ENCODE measurements at places on chromosomes 5 and 9.
A peak's percentile ranks its signal among the peaks of the same experiment; 100 is the strongest.

- peak; percentile 39 for DNase-seq
These were observed 36.5 kb downstream of the PPIC start for GRCh38 chr5:122999947-123000563.

DNA sequence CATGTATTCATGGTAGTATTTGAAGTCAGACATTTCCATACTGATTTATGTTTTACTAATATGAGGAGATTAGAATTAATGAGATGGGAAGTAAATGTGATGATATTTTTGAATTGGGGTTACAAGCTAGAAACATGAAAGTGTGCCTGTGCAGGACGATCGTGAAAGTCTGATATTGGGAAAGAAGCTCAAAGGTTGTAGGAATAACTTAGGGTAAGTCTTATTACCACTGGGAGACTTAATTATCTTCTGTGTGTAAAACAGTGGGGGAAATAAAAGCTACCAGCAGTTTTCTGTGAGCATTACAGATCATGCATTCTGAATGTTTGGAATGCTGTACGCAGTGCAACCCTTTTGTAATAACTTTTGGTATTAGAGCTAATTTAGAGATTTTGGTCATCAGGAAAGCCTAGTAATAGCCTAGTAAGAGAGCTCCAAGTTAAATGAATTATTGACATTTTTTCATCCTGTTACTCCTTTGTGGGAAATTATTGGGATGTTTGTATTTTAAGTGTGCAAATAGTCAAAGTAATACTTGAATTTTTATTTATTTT lies 153.9 kb downstream of the PCSK5 start:
- DNase-seq, result no peak

DNA sequence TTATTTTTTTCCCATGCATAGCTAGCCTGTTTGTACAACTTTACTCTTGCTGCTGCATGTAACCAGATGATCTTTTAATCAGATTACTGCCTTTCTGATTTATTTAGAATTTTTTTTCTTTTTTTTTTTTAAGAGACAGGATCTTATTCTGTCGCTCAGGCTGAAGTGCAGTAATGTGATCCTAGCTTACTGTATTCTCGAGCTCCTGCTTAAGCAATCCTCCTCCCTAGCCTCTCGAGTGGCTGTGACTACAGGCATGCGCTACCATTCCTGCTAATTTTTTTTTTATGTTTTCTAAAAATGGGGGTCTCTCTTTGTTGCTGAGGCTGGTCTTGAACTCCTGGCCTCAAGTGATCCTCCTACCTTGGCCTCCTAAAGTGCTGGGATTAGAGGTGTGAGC lies 9.6 kb downstream of the DCP2 start:
- DNase-seq, result no peak

DNA sequence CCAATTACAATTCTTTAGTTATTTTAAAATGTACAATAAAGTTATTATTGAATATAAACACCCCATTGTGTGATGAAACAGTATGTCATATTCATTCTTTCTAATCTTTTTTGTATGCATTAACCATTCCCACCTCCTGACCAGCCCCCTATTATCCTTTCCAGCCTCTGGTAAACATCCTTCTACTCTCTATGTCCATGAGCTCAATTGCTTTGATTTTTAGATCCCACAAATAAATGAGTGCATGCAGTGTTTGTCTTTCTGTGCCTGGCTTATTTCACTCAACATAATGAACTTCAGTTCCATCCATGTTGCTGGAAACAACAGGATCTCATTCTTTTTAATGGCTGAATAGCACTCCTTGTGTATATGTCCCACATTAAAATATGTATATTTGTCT lies 1858.9 kb upstream of the C9orf72 start:
- DNase-seq, result no peak

DNA sequence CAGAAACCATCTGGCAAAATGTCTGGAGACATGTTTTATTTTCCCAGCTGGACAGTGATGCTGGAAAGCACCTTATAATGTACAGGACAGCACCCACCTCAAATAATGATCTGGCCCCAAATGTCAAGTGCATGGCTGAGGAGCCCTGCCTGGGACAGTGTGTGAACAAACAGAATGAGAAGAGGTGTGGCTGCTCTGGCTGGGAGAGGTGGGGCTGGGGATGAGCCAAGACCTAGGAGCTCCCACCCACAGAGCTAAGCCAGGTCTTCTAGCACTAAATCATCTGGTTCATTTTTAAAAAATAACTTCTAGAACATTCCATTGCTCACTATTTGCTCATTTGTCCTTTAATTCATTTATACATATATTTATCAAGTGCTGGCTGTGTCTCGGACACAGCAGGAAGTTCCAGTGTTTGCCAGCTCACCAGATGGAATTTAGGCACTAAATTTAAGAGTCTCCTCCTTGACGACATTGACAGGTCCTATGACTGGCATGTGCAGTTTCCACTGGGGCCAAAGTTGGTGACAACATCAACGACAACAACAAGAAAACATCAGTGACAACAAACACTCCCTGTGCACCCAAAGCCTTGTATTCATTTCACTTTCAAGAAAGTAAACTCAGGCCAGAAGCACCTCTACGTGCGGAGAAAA lies 59.1 kb downstream of the GTF3C4 start:
- no peak for DNase-seq

- no peak for DNase-seq
These were observed 121.1 kb downstream of the FBXL7 start for GRCh38 chr5:15621094-15621493.

DNA sequence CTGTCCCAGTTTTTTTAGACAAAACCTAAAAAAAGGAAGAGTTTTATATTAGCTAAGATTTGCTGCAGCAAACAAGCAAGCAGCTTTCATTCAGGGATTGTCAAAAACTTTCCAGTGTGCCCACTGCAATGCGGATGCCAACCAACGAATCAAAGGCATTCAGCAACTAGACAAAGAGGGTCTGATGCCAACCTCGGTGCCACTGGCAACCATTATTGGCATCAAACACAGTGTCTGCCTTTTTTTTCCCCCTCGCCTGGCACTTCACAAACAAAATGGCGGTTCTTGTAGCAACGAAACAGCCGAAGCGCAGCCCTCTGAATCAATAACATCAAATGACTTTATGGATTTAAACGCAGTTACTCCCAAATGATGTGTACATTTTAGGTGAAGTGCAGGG lies 10.4 kb downstream of the NFIB start:
- no peak for DNase-seq

DNA sequence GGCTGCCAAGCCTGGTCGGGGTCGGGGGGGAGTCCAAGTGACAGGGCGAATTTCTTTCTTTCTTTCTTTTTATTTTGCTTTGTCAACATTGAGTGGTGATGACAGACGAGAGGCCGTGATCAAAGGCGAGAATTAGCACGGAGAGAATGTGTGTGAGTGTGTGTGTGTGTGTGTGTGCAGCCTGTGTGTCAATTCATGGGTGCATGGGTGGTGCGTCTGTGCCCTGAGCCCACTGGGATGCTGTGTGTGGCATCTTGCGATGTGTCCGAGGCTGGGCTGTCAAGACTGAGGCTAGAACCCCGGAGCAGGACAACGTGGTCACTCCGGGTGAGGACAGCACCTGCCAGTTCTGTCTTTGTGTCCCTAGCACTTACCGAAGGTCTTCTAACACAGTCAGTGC lies 4.7 kb upstream of the FIBCD1 start:
- DNase-seq, result no peak

DNA sequence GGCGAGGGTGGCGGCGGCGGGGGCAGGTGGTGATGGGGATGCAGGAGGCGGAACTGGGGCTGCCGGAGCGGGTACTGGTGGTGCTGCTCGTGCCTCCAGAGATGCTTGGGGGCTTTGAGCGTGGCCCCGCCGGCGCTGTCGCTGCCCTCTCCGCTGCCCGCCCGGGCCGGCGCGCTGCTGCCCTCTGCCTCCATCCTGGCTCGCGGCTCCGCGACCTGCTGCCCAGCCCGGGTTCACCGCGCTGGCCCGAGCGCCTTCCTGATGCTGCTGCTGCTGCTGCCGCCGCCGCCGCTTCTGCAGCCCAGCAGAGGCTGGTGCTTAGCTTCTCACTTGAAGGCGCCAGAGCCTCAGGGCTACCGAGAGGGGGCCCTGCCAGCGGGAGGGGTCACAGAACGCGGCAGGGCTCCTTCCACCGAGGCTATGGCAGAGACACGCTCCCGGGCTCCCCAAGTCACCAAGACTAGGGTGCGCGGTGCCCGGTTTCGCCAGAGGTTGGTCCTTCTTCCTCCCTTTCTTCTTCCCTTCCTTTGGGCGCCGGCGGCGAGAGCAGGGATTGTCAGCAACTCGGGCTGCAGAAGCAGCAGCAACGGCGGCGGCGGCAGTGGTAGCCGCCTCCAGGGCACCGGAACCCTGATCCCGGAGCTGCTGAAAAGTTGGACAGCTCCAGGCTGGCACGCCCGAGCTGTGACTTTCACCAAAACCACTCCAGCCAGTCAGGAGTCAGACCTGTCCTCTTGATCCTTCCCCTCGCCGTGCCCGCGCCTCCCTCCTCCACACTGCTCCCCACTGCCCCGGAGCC lies at the start of gene PDE4D:
Gene PDE4D, minus strand, starts transcription at position 298 of the 799 bp plus-strand sequence.
- DNase-seq, result peak; percentile 26

- DNase-seq, result no peak
These were observed 31.1 kb upstream of the MAMDC2 start for GRCh38 chr9:70012569-70012968.

- peak; percentile 15 for DNase-seq
These were observed 626.9 kb upstream of the PTGER4 start for GRCh38 chr5:40052808-40053207.

- peak; percentile 51 for DNase-seq
These were observed 142.9 kb upstream of the MSX2 start for GRCh38 chr5:174581479-174581878.

DNA sequence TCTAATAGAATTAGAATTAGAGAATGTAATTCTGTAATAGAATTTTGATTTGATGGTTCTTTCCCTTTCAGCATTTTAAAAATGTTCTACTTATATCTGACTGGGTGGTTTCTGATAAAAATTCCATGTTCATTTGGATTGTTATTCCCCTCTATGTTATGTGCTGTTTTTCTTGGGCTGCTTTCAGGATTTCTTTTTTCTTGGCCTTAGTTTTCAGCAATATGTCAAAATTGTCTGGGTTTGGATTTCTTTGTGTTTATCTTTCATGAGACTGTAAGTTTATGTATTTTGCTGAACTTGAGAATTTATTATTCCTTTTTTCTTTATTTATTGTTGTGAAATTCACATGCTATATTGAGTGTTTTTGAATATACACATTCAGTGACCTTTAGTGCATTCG lies 189.1 kb downstream of the RANBP17 start:
- no peak for DNase-seq

DNA sequence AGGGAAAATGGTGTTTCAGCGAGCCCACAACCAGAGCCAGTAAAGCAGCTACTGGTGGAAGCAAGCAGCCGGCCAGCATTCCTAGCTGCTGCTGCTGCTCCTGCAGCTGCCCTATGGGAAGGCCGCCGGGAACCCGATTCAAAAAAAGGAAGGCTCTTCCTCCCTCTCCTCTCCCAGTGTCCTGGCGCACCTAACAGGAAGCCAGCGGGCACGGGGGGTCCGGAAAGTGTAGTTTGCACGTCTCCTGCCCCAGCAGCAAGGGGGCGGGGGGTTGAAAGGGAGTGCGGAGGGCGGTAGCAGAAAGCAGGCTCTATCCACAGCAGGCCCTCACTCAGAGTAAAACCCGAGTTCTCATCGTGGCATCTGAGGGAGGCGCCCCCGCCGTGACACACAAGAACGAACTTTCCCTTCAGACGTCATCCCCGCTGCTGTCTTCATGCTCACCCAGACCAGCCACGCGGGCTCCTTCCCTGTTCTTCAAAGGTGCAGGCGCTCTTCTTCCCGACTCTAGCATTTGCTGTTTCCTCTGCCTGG lies 16.5 kb downstream of the GRXCR2 start:
- no peak for DNase-seq

GRCh38 chr9:24793787-24794186 lies 248.1 kb upstream of the IZUMO3 start:
- DNase-seq, result no peak

DNA sequence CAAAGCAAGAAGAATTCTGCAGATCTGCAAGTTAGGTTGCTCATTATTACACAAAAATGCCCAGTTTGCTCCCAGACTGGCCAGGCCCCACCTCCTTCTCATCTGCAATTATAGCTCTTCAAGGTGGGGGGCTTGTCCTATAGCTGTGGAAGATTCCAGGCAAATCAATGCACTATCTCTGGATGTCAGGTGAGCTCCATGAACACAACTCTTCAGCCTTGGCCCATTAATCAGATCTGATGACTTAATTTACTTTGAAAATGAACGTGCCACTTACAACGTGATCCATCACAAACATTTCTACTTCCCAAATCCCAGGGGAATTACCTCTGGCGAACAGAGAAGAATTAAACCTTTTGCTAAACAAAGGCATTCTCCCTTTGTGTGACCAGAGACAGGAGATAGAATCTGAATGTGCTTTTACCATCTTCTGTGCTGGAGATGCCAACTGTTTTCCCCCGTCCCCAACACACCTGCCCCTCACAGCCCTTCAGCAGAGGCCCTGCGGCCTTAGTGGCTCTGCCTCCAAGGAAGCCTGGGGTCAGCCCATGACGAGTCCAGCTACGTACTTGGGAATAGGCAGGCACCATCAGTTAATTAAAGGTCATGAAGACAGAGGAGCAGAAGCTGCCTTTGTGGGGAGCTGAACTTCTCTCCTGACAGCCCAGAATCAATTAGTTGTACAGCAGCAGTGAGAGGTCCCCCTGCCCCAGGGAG lies 60.5 kb downstream of the SNX18 start:
- no peak for DNase-seq

DNA sequence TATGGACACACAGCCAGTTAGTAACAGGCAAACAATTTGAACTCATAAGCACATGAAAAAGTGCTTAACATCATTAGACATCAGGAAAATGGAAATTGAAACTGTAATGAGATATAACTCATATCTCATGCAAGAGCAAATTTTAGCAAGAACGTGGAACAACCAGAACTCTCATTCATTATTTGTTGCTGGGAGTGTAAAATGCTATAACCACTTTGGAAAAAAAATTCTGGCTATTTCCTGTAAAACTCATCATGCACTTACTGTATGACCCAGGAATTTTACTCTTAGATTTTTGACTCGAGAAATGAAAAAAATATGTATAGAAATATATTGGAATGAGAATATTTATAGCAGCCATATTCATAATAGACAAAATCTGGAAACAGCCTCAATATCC lies 205.7 kb upstream of the PUM3 start:
- DNase-seq, result no peak

DNA sequence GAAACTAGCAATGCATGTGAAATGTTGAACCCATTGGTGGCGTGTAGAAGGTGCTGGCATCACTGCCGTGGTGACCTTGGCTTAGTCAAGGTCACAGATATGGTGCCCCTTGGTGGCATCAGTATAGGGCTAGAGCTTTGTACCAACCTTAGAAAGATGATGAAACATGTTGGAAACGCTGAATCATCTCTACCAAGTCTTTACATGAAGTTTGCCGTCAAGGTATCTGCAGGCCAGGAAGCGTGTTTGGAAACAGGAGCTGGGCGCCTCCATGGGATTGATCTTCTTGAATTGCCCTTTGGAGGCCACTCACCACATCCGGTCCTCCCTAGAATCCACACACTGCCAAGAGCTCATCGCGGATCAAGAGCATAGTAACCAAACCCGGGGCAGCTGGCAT lies 16.9 kb upstream of the BOD1 start:
- no peak for DNase-seq

- no peak for DNase-seq
These were observed 58.4 kb downstream of the C9orf50 start for GRCh38 chr9:129562514-129562913.
